ENCODE measurements at places on chromosomes 6 and 20.

DNA sequence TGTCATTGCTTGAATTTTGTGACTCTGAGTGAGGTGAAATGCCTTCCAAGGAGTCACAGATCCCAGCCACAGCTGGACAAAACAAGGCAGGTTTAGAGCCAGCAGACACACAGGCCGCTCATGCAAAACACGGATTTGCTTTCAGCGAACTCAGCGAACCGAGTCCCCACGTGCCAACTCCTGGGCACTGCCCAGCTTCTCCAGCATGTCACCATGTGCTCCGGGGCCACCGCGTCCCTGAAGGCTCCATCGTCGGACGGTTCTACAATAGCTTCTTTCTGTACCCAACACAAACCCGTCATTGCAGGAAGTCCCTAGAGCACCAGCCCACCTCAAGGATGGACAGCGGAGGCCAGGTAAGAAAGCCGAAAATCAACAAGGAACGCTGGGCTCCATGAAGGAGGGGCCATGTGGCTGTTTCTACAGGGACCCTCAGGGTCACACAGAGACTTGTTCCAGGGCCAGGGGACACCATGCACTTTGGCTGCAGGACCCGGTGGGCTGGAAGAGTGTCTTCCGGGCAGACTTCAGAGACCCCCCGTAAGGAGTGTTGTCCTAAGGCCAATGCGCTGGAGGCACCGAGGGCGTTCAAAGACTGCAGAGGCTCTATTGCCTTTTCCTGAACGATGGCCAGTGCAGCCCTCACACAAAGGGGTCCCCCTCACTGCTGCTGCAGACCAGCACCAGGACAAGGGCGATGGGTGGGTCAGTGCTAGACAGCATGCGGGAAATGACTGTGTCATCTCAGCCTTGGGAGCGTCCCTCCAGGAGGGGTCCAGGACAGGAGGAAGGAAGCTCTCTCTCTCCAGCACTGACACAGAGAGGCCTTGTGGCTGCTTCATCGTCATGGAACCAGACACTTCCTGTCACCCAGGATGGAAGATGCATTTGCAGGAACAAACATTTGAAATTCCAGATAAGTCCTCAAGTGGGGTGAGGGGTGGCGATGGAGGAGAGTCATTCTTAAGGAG, 19.8 kb downstream of the DACT2 start:
- DNase-seq: no peak

- no peak for DNase-seq
Measured at GRCh38 chr20:39282619-39283092, 320.5 kb downstream of the DHX35 start.

DNA sequence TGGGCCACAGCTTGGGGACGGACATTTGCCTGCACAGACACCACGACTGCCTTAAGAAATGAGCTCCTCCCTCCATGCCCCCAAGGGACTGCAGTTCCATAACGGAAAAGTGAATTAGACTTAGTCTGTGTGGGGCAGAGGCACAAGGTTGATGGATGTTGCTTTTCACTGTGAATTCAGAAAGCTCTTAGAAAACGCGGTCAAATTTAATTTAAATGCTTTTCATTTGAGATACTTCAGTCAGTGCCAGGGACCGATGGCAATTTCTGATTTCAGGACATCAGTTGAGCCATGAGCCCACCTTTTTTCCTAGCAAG, 356.4 kb downstream of the KIF16B start:
- DNase-seq: no peak

DNA sequence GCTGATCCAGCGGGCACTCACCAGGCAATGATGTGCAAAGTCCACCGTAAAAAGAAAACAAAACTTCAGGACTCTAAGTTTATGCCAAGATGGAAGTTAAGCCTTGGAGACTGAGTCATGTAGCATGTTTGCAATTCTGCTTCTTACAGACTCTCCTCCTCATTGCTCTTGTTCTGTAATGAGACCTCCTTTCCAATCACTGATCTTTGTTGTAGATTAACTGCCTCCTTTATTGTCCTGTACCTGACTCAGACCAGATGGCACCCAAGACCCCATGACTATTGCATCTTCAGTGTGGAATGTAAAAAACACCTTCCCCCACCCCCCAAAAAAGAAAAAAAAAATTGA, 11.2 kb downstream of the NEU1 start:
- DNase-seq: no peak

DNA sequence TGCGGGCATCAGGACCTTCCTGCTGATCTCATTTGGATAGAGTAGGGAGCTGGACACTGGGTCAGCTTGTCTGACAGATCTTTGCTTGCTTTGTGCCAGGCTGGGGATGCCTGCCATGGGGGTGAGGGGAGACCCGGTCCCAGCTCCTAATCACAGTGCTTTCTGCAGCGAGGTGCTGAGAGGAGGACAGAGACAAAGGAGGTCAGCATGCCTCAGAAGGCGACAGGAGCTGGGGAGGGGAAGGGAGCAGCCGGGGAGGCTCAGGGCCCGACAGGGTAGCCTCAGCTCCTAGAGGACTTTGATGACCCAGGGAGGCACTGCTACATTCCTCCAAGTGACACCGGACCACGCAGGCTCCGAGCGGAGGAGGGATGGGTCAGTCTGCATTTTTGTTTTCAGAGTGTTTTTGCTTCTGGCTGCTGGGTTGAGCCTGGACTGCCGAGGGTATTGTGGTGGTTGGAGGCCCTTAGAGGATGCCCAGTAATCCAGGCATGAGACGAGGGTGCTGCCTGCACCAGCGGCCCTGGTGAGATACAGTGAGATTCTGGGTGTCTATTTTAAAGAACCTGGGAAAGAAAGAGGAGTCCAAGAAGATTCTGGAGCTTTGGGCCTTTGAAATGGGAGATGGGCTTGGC, 7.8 kb downstream of the RBM38 start:
- DNase-seq: no peak

DNA sequence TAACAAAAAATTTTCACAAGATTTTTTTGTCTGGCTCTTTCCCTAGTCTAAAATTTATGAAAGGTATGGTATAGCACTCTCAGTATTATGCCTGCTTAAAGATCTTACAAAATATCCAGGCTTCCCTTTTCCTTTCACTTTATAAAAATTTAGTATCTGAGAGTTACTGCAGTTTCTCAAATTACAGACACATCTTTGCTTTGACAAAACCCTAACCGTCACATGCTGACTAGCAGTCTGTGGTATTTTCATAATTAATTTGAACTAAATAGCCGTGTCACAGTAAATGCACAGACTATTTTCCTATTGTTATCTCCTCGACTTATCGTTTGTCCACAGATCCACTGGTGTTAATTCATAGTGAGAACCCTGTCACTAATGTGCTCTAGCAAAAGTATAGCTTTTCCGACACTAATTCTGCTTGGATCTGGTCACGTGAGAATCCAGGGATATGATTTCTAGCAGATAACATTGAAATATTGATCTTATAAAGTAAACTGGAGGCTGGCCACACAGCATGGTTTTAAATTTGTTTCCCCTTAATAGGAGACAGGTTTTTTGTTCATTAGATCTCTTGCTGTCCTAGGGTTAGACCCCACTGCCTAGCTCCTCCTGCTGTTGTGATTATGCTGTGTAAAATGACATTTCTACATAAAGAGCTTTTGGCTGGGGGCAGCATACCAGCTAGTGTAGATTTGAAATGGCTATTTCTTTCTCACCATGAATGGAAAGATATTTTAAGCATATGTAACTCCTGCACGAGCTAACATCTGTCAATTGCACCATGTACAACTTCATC, 340.6 kb upstream of the SASH1 start:
- no peak for DNase-seq

DNA sequence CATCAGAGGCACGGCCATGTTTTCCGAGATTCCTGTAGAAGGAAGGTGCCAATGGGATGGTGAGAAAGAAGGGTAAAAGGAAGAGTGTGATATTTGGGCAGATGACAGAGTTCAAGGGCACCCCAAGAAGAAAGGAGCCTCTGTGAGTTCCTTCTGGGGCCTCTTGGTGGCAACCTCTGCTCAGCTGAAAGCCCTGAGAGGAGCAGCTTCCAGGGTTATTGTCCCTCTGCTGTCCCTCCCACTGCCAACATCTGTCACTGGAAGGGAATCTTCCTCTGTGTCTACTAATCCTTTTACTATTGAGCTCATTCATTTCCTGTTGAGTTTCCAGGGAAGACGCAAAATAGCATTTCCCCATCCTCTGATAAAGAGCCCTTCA, 40.0 kb upstream of the KCNK16 start:
- DNase-seq: no peak

DNA sequence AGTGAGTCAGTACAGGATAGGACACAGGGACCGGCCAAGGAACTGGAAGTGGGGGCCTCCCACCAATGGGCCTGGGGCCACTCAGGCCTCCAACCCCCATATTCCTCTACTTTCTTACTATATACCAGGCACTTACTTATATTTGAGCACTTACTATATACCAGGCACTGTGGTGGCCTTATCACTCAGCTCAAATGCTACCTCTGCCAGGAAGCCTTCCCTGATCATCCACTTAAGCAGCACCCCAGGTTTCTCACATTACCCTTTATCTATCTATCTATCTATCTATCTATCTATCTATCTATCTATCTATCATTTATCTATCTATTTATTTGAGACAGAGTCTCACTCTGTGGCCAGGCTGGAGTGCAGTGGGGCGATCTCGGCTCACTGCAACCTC, 12.3 kb upstream of the UBE2V1 start:
- DNase-seq: no peak

GRCh38 chr6:44967481-44967880, 360.6 kb upstream of the RUNX2 start:
- DNase-seq: no peak

- no peak for DNase-seq
Measured at GRCh38 chr20:50409495-50409894, 100.7 kb upstream of the PTPN1 start.

DNA sequence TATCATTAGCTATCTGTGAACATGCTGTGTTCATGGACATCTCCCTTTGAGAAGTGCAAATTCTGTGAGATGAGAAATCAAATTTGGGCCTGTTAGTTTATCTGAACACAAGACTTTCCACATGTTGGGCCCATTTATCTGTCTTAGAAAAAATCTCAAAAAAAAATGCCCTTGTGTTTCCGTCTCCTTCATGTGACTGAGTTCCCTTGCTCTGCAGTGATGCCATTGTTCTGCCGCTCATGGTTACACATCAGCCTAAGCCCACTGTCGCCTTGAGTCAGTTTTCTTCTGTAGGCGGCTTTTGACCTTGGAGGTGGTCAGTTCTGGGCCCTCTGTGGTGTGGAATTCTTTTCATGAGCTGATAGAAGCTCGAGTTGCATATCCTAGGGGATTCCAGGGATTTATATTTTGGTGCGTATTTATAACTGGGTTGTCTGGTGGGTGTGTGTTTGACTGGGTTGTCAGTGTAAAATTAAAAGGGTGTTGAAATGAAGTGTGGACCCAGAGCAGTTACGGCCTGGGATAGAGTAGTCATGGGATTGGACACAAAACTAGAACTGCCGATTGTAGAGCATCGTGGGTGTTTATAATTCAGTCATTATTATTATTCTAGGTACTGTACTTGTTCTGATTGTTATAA, 156.7 kb downstream of the JARID2 start:
- no peak for DNase-seq

DNA sequence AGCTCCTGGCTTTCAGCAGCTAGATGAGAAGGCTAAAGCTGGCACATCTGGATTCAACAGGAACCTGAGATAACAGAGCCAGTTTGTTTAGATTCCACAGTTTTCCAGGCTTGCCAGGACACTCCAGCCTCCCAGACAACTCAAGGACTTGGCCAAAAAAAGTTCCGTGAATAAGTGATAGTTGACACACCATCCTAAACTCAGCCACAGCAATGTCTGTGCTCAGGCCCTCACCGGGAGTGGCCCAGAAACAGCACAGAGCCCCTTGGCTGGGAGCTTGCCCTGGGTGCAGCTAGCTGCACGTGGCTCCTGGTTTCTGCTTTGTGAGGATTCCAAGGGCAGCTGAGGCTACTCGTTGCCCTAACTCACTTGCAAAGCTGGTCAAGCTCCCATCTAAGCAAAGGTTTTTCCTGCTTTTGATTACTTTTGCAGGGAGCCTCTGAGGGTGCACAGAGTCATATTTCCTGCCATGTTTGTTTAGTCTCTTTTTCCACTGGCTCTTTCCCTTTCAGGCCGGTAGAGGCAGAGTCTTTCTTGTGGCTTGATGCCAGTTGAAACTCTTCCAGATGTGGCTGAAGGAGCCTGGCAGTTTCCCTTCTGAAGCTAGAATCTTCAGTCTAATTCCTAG, 118.3 kb upstream of the ECI2 start:
- no peak for DNase-seq

- no peak for DNase-seq
Measured at GRCh38 chr20:51084593-51085377, 61.9 kb upstream of the KCNG1 start.

- DNase-seq: no peak
Measured at GRCh38 chr6:161407581-161407980, 133.7 kb upstream of the AGPAT4 start.

- DNase-seq: no peak
Measured at GRCh38 chr6:68252632-68253031, 382.4 kb upstream of the ADGRB3 start.

GRCh38 chr6:14754751-14755513, 490.9 kb upstream of the JARID2 start:
- DNase-seq: no peak
